ENCODE measurements at places on chromosomes 6 and 20.

- DNase-seq: no peak
These were observed 648.8 kb upstream of the AGPAT4 start for GRCh38 chr6:161922631-161923119.

DNA sequence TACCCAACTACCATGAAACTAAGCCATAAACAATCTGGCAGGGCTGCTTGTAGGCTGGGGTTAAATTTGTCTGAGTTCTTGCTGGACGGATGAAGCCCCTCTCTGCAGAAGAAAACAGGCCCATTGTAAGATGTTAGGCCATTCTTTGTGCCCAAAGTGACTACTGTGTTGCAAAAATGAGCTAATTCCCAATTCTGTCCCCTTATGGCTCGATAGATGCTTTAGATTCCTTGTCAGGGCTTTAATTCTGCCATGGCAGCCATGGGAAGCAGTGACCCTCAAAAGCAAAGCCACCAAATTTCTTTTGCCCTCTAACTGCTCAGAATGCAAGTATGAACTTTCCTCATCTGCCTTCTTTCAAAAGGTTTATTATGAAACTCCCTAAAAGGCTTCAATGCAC lies 45.2 kb downstream of the LAMA4 start:
- no peak for DNase-seq

GRCh38 chr6:154197196-154197860 lies 158.3 kb downstream of the OPRM1 start:
- no peak for DNase-seq

GRCh38 chr6:45712786-45713185 lies 302.9 kb downstream of the CLIC5 start:
- no peak for DNase-seq

DNA sequence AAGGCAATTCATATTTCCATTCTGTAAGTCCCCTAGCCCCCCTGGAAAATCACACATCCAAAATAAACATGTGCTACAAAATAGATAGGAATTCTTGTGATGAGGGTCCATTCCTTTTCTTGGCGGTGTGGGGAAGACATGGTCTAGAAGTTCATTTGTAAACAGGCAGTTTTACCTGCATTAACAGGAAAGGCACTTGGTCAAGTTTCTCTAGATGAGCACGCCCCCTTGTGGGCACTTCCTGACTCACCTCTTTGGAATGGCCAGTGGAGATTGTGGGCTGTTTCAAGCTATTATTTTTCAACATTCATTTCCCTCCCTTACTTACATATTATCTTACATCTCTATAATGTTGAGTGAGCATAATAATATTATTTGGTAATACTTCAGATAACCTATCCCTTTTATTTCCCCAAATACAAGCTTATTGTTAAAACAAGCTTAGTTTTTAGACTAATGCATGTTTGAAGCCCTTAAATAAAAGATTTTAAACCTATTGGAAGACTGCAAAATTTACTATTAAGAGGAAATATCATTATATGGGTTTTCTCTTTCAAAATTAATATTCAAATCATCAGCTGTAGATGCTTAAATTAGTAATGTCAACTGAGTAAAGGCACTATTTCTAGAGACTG lies 92.1 kb downstream of the TASP1 start:
- DNase-seq: peak; percentile 38

DNA sequence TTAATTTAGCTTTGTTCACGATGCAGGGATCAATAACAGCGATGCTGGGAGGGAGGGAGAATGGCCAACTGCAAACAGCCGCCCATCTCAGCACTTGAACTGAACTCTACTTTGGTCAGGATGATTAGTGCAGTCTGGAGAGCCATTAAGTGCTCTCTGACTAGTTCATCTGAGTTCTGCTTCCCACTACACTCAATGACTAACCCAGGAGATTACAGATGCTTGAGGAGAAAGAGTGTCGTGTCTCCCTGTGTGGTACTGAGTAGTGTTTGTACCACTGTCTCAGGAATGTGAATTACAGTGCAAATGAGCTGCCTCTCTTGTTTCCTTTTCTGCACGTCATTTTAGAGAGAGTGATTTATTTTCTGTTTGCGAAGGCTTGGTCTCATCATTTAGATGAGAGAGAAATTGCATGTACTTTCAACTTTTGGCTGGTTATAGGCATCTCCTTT lies 23.5 kb downstream of the CARMIL1 start:
- DNase-seq: no peak

- DNase-seq: no peak
These were observed 114.0 kb downstream of the TRMT11 start for GRCh38 chr6:126100386-126100785.

DNA sequence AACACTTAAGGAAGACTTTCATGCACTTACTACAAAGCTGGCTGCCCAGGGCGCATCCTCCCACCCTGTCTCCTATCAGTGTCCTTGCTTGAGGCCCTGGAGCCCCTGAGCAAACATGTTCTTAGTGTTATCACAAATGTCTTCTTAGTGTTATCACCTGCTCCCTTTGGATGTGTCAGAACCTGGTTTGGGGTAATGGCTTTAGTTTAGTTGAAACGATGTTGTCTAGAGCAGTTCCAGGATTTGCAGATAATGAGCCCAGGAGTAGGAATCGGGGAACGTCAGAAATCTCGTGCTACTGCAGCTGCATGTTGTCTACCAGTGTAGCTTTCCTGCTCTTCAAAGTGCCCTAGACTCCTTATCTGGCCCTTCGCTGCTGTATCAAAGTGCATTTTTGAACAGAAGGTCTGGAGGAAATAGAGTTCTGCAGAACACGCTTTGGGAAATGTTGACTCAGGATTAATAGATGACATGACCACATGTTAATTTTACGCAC lies 69.6 kb downstream of the PHACTR2 start:
- DNase-seq: no peak

DNA sequence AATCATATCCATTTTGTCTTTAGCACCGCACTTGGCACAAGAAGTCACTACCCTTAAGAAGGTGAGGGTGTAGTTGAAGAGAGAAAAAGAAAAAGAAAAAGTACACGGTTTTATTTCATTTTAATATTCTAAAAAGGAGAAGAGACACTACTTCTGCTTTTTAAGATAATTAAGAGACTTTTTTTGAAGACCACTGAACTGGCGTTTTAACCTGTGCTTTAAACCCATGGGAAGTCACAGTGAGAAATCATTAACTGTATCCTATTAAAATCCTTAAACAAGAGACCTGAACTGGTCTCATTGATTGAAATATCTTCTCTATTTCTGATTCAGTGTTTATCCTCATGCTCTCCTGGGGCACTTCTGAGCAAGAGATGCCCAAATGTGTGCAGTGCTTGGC lies 243.5 kb downstream of the TMEM242 start:
- DNase-seq: no peak

- no peak for DNase-seq
These were observed 4.1 kb downstream of the MAP1LC3A start for GRCh38 chr20:34562641-34563040.

DNA sequence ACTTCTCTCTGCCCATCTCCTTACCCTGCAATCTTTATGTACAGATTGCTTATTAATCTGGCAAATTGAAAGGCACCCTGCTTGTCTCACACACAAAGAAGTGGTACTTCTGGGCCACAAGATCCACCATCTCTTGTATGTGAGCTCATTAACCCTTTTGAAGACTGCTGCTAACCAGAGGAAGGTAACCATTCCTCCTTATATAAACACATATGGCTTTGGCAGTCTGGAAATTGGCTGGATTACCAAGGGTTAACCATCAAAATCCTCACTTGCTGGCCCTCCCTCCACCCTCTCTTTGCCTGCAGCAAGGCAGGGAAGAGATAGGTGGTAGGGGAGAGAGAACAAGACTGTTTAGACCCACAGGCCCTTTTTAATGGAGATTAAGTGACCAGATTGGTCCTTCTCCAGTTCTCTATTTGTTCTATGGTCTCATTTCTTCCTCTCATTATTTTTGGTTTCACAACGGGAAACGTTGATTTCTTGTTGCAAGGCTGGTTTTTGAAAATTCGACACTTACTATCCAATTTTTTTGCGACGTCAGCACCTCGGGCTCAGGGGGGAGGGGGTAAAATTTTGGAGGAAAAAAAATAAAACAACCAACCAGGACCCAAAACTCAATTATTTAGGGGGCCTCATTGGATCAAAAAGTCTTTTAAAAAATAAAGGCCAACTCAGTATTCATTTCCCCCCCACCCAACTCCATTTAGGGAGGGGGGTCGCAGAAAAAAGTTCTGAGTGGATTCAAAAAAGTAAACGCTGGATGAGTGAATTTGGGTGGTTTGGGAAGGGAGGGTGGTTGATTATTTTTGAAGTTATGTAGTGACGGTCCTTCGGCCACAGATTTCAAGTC lies 859 bp downstream of the PPP1R10 start:
- no peak for DNase-seq

DNA sequence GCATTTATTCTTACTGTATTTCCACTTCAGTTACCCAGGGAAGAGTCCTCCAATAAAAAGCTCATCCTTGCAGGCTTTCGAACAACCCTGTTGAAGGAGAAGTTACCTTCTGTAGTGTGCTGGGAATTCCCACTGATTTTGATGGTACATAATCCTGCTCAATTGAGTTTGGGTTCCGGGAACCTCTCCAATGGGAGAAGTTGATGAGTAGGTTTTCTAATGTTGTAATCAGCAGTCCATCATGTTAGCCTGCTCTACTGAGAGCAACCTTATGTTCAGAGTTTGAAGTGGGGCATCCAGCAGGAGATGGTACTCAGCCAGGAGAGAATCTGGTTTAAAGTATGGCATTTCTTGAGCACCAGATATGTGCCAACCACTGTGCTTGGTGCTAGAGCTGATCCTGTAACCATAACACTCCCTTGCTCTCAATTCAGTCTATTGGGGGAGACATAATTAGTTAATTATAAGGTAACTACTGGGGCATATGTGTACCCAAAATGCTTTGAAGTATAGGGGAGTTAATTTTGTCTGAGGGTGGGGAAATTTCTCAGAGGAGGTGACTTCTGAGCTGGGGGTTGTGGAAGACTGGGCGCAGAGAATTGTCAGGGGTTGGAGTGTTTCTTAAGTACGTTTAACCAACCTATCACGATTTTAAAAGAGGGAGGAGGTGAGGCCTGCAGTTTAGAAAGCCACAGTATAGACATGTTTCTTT lies 2.1 kb downstream of the TOP1 start:
- no peak for DNase-seq

DNA sequence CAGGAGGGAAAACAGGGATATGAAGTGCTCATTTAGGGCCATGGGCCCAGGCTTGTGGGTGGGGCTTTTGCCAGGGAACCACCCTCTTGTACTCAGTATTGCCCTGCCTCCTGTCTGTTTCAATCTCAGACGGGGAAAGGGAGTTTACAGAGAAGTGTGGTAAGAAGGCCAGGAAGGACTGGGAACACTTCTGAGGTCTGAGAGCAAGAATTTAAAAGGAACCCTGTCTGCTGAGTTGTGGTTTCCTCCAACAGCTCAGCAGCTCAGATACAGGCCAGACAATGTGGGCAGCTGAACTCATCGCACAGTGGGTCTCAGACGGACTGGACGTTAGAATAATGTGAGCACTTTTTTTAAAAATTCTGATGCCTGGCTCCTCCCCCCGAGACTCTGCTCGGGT lies 354.1 kb upstream of the ARID1B start:
- no peak for DNase-seq

- no peak for DNase-seq
These were observed 336.7 kb downstream of the DHX35 start for GRCh38 chr20:39298571-39299506.

DNA sequence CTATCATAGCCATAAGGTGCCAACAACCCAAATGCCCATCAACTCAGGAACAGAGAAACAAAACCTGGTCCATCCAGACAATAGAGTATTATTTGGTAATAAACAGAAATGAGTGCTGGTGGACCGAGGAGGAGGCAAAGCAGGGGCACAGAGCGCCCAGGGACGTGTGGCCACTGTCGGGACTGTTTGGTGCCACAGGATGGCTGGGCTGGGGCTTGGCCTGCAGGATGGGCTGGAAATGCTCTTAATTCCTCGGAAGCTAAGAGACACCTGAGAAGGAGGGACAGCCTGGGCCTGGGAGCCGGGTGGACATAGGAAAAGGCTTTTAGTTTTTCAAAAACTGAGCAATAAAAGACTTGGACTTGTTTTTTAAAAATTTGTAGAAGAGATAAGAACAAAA lies 216.4 kb downstream of the DLL1 start:
- no peak for DNase-seq

DNA sequence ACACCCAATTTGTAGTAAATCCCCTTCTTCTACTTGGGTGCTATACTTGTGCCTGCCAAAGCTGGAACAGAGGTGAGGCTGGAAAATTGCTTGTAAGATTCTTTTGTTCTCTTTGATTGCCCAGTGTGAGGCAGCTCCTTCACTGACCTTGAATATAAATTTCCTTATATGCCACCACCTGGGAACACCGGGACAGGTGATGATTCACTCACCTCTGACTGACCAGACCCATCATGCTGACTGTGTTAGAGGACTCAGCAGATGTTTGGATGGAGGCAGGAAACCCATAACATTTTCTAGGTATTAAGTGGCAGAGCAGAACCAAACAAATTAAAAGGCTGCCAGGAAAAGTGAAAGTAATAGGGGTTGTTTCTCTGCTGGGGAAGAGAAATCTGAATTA lies 120.9 kb downstream of the GRM1 start:
- DNase-seq: no peak

- no peak for DNase-seq
These were observed 702 bp upstream of the RHAG start for GRCh38 chr6:49637350-49637731.

- DNase-seq: peak; percentile 73
These were observed 48.4 kb upstream of the NCOA3 start for GRCh38 chr20:47453167-47453782.

- DNase-seq: no peak
These were observed 137.0 kb downstream of the MRPL14 start for GRCh38 chr6:43990275-43990626.

DNA sequence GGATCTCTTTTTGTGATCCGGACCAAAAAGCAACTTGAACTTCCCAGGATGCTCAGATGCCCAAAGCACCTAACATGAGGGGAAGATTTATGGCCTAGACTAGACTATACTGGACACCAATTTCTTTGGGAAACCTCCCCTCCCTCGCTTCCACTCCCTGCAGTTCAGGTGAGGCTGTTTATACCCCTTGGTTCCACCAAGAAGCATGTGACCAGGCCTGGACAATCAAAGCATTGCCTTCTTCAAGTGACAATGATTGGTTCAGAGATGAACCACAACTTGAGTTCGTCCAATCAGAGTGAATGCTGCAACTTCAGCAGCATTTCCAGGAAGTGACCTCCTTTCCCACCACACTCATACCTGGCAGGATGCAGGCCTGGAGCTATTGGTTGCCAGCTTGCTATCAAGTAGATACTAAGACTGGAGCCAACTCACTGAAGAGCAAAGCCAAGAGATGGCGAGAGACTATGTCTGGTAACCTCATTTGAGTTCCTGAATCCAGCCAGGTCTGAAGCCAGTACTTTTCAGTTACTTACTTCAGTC lies 45.6 kb upstream of the SLC9A8 start:
- DNase-seq: no peak

DNA sequence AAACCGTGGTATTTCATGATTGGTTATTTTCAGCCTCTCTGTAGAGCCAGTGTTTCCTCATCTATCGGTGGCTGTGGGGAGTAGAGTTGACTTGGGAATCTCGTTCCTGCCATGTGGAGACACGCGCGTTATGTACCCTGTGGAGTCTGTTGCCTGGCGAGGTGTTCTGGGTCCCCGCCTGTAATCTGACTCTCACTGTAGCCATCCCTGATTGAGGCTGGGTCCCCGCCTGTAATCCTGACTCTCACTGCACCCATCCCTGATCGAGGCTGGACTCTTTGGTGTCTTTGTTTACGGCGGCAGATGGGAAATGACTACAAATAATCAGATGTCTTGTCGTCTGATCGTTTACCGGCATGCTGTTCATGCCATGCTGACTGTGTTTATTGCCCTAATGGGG lies 153.9 kb downstream of the DTNBP1 start:
- DNase-seq: no peak

All from GM20000 (cell line).